Frontal cortex (tissue), 4 donors: ENCODE measurements at places on chromosomes 6 and 20. TPM values are rescaled to one million over a fixed set of nuclear protein-coding genes. Genes with fewer than 3 reads are reported as not detected.

- DNase-seq, result no peak
Measured at GRCh38 chr6:97989451-97989850, 706.4 kb upstream of the MMS22L start.

GRCh38 chr6:31129130-31129529 is 8.9 kb upstream of the CDSN start:
- no peak for DNase-seq

DNA sequence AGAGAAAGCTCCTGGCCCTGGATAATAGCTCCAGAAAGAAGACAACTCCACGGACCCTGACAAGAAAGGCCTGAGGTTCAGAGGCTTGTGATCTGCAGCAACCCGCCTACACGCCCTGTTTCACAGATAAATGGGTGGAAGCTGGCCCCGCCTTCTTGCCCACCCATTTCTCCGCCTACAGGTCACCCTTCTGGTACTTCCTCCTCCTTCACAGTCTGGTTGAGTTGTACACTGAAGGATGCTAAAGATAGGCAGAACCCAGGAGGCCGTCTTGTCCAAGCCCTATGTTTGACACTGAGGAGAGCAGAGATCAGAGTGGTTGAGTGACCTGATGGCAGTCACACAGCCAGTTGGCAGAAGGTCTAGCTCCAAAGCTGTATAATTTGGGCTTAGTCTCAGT is 34.2 kb upstream of the MDGA1 start:
- no peak for DNase-seq

DNA sequence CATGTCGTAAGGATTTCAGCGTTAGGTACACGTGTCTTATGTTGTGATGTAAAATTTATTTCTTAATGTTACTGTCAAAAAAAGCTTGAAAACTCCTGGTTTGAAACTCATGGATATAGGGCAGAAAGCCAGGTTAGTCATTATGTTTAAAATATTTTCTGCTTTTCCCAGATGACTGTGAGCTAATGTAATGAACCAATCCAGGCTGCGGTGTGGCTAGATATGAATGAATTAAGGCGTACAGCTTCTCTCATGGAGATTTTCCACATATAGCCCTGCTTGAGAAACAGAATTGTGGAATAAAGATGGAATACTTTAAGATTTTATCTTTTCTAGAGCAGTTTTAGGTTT is 80.3 kb upstream of the STMND1 start:
- no peak for DNase-seq

Gene CAP2
- 39.9 TPM for total RNA-seq
